ENCODE measurements at places on chromosomes 7 and 10. TPM values are rescaled to one million over a fixed set of nuclear protein-coding genes. Genes with fewer than 3 reads are reported as not detected.

TMEM178B gene
- not detected for total RNA-seq

ALOX5 gene
- total RNA-seq = not detected

SLC25A13 gene
- 26.1 TPM for total RNA-seq

THAP5 gene
- 19.9 TPM for total RNA-seq

IRF5 gene
- total RNA-seq = 0.16 TPM

C10orf90 gene
- 0.18 TPM for total RNA-seq

ACADSB gene
- 4.2 TPM for total RNA-seq

CHST15 gene
- 17.5 TPM for total RNA-seq

CPXM2 gene
- 2.1 TPM for total RNA-seq

RBM28 gene
- total RNA-seq = 6.9 TPM

HABP2 gene
- not detected for total RNA-seq

MUC3A gene
- not detected for total RNA-seq

ADRB1 gene
- not detected for total RNA-seq

GBX1 gene
- not detected for total RNA-seq

EZH2 gene
- total RNA-seq = 2.8 TPM

CUEDC2 gene
- 77.3 TPM for total RNA-seq

ANKRD7 gene
- total RNA-seq = not detected

PPP1R17 gene
- not detected for total RNA-seq

ACSM6 gene
- not detected for total RNA-seq

MYL7 gene
- not detected for total RNA-seq

ASNS gene
- total RNA-seq = 82.5 TPM

SH3PXD2A gene
- 14.4 TPM for total RNA-seq

CAV2 gene
- 76.2 TPM for total RNA-seq

HPSE2 gene
- total RNA-seq = not detected

CTBP2 gene
- total RNA-seq = 44.9 TPM

TBATA gene
- not detected for total RNA-seq

GRM8 gene
- not detected for total RNA-seq

SPDYE16 gene
- total RNA-seq = not detected

DRGX gene
- not detected for total RNA-seq

CCDC3 gene
- 12.2 TPM for total RNA-seq

ZNF212 gene
- total RNA-seq = 3.8 TPM

GPC2 gene
- total RNA-seq = not detected

PHTF2 gene
- 14.6 TPM for total RNA-seq

ABI1 gene
- 35.9 TPM for total RNA-seq

SFXN2 gene
- total RNA-seq = 3.4 TPM

CALD1 gene
- 336 TPM for total RNA-seq

NRCAM gene
- 67.4 TPM for total RNA-seq

MSMB gene
- not detected for total RNA-seq

CFAP58 gene
- total RNA-seq = under 0.01 TPM

FXYD4 gene
- not detected for total RNA-seq

LRRD1 gene
- total RNA-seq = not detected

UTF1 gene
- not detected for total RNA-seq

UCMA gene
- not detected for total RNA-seq

STYXL1 gene
- total RNA-seq = 60.3 TPM

ADIRF gene
- total RNA-seq = 13.5 TPM

PRPS1L1 gene
- not detected for total RNA-seq

CHCHD2 gene
- 398 TPM for total RNA-seq

YWHAG gene
- 80.5 TPM for total RNA-seq

FANK1 gene
- 2.5 TPM for total RNA-seq

FAM185A gene
- total RNA-seq = 3.1 TPM

PCLO gene
- total RNA-seq = not detected

HHEX gene
- 3.1 TPM for total RNA-seq

Data from cardiac atrium fibroblast (primary cell).